Choroid plexus epithelial cell (primary cell): ENCODE measurements at places on chromosomes 13 and 19.

GRCh38 chr13:84668637-84669036 lies 786.4 kb upstream of the SLITRK1 start:
- DNase-seq, result no peak

- peak; percentile 36 for DNase-seq
These were observed 50.3 kb upstream of the TEX29 start for GRCh38 chr13:111270126-111270525.

DNA sequence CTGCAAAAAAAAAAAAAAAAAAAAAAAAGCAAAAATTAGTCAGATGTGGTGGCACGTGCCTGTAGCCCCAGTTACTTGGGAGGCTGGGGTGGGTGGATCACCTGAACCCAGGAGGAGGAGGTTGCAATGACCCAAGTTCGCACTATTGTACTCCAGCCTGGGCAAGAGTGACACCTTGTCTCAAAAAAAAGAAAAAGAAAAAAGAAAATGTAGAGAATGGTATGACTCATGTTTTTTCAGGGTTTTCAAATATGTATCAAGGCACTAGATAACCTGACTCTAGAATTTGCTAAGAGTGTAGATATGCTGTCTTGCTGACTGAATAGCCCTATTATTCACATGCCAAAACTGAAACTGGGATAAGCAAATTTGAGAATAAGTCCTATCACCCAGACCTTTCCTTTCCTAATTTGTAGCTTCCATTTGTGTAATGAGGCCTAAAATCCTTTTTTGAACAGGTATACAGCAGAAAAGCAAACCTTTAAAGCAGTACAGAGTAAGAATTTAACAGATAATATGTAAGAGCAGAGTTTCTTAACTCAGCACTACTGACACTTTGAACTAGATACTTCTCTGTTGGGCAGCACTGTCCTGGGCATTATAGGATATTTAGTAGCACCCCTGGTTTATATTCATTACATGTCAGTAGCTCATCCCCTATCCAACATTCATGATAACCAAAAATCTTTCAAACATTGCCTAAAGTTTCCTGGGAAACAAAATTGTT lies 108.6 kb downstream of the ELF1 start:
- DNase-seq, result peak; percentile 39

DNA sequence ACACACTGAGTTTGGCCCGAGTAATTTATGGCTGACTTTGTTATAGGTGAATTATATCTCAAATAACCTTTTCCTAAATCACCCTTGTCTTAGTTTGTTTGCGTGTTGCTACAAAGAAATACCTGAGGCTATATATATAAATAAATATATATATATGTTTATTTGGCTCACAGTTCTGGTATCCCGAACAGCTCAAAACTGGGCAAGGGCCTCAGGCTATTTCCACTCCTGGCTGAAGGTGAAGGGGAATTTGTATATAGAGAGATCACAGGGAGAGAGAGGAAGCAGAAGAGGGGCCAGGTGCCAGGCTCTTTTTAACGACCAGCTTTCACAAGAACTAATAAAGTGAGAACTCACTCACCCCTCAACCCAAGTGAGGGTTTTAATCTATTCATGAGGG lies 159.9 kb upstream of the STARD13 start:
- no peak for DNase-seq

DNA sequence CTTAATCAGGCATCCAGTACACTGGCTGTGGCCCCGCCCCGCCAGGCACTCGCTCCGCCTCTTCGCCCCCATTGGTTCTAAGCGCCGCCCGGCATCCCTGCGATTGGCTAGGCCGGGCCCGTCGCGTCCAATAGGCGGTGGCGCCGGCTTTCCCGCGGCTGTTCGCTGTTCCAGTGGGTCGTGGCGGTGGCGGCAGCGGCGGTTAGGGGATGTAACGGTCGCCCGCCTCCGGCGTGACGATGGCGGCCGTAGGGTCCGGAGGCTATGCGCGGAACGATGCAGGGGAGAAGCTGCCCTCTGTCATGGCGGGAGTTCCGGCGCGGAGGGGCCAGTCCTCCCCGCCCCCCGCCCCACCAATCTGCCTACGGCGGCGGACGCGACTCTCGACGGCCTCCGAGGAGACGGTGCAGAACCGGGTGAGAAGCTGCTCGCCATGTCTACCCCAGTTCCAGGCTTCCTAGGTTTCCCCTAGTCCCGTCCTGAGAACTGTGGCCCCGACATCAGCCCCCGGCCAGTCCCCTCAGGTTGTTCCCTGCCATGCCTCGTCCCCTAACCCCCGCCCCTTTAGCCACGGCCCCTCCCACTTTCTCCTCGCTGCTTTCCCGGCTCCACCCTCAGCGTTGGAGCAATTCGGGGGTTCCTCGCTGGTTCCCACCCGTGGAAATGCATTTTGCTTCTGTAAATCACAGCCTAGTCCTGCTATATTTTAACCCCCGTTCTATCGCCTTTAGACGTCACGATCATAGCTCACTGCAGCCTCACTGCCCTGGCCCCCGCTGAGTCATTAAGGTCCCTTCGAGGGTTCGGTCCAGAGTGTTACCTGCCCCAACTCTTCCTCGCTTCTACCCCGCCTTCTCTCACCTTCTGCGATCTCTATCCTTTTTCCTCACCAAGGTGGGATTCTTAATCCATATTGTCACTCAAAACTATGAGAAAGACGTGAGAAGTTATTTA lies at the start of gene WDR62:
Gene WDR62, plus strand, starts transcription at position 165 of the 954 bp plus-strand sequence. Its CDS starts 75 bp downstream, at position 240.
- peak; percentile 92 for DNase-seq

DNA sequence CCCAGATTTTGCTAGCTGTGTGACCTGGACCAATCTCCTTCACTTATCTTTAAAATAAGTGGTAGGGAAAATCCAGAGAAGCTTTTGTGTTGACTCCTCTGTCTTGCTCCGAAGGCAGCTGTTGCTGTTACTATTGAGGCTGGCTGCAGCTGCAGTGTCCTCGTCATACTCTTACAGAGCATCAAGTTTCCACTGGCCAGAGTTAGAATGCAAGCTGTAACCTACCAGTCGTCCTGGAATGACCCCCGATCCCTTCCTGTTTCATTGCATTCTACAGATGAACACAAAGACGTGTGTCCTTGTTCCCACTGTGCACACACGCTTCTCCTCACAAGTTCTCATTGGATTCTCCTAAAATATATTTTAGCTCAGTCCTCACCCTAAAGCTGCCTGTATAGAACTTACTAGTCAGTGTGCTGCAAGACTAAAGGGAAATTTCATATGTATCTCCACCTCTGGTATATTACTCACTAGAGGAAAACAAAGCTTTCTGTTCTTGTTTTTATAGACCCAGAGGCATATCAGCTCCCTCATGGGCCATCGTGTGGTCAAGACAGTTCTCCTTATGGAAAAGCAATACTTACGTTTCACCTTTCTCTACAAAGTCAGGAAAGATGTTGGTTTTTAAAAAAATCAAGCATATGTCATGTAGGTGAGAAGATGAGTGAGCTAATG lies 589.8 kb downstream of the LMO7 start:
- peak; percentile 69 for DNase-seq

DNA sequence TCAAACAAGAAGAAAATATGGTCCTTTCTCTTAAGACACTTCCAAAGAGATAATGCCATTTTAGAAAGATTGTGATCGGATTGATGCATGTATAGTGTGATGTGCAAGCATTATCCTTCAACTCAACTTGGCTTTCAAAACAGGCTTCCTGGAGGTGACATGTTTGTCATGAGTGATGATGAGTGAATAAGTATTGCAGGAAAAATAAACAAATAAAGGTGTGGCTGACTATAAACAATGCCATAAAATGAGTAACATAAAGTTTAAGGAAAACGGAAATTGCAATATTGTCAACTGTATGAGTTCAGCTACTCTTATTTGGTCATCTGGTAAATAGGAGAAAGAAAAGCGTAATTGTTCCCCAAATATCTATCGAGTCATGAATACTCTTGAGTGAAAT lies 1283.7 kb downstream of the PCDH9 start:
- no peak for DNase-seq

DNA sequence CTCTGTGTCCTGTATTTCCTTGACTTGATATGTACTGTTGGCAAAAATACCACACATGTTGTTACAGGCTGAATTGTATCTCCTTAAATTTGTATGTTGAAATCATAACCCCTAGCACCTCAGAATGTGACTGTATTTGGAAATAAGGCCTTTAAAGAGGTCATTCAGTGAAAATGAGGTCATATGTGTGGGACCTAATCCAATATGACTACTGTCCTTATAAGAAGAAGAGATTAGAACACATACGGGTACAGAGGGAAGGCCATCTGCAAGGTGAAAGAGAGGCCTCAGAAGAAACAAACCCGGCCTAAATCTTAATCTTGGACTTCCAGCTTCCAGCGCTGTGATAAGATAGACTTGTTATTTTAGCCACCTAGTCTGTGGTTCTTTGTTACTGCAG lies 202.5 kb downstream of the NUFIP1 start:
- no peak for DNase-seq

- DNase-seq, result peak; percentile 99
These were observed at the start of the genes BORA and MZT1 for GRCh38 chr13:72727417-72728289. TSS of gene BORA (plus strand) at chr13:72727923. CDS start at chr13:72728941, 1,018 bp downstream. TSS of gene MZT1 (minus strand) at chr13:72727629. CDS start at chr13:72727602, 27 bp downstream.

- DNase-seq, result no peak
These were observed 74.5 kb upstream of the ABCC4 start for GRCh38 chr13:95375706-95376105.

GRCh38 chr19:2255982-2256685 lies at the start of gene JSRP1:
TSS of gene JSRP1 (minus strand) at chr19:2256417. CDS start at chr19:2255314, 1,103 bp downstream.
- DNase-seq, result no peak

- DNase-seq, result peak; percentile 36
These were observed 6.0 kb downstream of the ERVV-1 start for GRCh38 chr19:53019684-53020083.

DNA sequence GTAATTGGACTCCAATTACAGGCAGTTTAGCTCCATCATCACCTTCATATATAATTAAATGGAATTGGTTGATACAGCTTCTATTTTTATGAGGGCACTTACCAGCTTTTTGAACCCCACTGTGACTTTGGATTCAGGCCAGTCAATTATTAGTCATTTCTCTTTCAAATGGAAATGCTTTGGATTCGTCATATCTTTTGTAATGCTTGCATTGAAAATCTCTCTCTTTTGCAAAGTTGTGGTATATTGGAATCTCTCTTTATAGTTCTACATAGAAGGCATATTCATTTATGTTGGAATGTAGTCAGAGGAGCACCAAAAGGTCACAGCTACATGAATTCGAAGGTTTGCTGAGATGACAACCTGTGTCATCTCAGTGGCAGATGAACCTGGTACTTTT lies 1074.3 kb upstream of the SLC10A2 start:
- DNase-seq, result peak; percentile 79

GRCh38 chr13:45575830-45576180 lies 39.7 kb downstream of the ERICH6B start:
- no peak for DNase-seq

- DNase-seq, result peak; percentile 19
These were observed 22.3 kb downstream of the TMEM161A start for GRCh38 chr19:19115954-19116353.

DNA sequence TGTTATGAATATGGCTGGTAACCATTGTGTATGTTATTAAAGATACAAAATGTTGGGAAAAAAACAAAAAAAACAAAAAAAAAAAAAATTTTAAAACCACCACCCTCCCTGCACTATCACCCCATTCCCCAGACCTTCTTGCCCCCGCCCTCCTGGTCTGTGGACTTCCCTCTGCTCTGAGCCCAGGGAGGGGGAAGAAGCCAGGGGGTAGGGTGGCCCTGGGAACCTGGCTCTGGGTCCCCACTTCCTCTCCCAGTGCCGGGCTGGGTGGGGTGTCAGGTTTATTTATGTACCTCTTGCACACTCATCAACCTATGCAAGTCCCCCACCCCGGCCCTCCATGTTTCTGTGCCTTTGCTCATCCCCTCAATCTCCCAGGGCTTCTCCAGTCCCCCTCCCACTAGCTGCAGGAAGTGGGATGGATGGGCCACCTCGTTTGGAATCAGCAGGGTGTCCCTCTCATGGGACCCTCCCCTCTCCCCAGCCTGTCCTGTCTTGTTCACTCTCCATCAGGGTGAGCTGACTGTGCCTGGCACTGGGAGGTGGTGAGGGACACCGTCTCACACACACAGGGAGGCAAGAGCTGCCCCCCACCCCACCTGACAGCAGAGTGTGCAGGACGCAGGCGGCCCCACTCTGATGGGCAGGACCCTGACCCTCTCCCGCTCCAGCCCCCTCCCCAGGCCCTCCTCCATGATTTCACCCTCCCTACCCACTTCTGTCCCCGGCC lies 5.9 kb downstream of the PAF1 start:
- DNase-seq, result no peak

- DNase-seq, result no peak
These were observed 120.7 kb upstream of the SOX1 start for GRCh38 chr13:111946214-111946613.

DNA sequence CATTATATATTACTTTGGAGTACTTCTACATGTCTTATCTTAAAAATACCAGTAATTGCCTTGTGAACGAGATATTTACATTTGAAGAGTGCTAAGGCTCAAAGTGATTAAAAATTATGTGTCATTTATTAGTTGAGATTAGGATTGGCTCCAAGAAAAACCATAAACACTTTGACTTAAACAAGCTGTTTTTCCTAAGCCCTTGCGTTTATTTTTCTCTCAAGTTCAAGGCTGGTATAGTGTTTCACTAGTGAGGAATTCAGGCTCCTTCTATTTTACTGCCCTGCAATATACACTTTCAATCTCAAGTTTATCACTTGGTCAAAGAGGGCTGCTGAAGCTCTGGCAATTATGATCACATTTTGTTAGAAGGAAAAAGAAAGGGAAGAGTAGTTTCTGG lies 49.9 kb downstream of the UFM1 start:
- peak; percentile 13 for DNase-seq

DNA sequence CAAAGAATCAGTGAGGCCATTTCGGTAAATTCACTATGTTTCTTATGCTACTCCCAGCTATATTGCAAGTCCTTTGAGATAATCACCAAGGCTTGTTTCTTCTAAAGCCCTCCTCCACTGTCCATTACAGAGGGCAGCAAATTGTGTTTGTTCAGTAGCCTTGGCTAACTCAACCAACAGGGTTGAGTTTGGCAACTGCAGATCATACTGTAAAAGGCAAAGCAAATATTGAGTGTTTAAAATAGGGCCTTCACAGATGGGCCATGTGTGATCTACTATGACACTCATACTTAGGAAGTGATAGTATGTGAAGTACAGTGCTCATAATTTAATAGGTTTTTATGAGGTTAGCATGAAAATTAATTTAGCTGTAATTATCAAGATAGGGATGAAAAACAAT lies 171.3 kb downstream of the DACH1 start:
- no peak for DNase-seq

DNA sequence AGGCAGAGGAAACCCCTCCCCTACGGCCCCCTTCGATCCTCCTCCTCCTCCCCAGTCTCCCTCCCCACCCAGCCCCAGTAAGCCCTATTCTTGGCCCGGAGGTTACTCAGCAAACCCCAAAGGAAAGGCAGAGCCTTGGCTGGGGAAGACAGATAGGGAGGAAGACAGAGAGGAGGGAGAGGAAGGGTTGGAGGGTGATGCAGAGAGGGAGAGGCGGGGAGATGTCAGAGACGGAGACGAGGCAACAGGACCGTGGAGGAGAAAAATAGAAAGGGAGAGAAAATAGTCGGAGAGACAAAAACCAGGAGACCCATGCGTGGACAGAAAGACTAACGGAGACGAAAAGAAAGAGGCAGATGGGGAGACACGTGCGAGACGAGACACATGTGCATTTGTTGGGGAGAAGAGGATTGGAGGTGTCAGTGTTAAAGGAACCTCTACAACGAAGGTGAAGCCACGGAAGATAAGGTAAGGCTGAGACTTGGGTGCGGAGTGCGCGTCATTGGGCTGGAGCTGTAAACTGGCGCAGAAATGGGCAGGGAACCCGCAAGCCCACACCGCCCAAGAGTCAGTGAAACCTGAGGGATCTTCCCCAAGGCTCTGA lies 2.9 kb downstream of the TGFB1 start:
- peak; percentile 32 for DNase-seq
